ENCODE measurements at places on chromosomes 2 and 18. TPM values are rescaled to one million over a fixed set of nuclear protein-coding genes. Genes with fewer than 3 reads are reported as not detected.

DNA sequence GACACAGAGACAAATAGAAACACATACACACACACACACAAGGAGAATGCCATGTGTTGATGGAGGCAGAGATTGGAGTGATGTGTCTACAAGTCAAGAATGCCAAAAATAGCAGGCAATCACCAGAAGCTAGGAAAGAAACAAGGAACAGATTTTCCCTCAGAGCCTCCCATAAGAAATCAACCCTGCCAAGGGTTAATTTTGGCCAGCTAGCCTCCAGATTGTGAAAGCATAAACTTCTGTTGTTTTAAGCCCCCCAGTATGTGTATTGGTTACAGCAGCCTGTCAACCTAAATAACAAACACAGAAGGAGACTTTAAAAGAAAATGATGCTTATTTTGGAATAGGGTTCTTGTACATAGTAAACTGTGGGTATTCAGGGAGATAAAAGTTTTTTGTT, 5.6 kb upstream of the STK39 start:
- DNase-seq = no peak

DNA sequence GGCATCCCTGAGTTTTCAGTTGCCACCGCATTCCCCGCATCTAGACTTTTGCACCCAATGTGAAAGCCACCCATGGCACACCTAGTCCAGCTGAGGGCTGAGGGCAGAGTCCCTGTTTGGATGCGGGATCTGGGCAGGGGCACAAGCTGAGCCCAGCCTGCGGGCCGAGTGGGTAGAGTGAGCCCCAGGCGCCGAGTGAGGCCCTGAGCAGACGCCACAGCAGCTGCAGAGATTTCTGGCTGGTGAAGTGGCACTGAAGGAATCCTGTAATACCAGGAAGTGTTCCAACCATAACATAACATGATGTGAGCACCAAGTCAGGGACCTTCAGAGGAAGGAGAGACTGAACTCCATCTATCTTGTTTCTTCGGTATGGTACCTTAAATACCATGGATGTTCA, 27.7 kb upstream of the FRZB start:
- DNase-seq = no peak

DNA sequence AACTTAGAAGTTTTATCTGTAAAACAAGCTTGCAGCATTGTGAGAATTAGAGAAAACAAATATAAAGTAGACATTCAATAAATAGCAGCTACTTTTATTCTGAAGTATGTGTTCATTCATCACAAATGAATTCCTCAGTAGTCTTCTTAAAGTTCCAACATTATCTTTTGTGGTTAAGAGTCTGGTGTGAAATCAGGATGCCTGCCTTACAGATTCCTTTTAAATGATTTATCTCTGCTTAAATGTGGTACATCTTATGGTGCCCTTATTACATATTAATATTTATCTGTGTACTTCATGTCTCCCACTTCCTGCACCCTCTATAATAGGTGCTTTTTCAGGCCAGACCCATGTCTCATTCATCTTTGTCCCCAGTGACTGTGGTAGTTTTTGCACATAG, 595.0 kb downstream of the STK39 start:
- DNase-seq = no peak

GRCh38 chr2:38203446-38203810, 127.5 kb upstream of the CYP1B1 start:
- DNase-seq = no peak

DNA sequence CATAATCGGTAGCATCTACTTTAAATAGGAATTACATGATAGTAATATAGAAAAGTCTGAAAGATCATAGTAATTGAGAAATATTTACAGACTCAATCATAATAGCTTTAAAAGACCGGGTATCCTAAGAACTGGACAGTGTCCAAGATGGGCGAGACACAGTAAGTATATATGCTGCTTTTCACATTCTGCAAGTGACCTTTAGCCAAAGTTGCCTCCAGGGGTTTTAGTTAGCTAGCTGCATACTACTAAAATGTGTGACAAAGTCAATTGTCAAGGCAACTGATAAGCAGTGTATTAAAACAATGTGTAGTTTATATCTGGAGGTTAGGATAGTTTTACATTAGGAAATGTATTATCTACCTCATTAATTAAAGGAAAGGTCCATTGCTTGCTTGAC, 24.6 kb downstream of the CD302 start:
- no peak for DNase-seq

DNA sequence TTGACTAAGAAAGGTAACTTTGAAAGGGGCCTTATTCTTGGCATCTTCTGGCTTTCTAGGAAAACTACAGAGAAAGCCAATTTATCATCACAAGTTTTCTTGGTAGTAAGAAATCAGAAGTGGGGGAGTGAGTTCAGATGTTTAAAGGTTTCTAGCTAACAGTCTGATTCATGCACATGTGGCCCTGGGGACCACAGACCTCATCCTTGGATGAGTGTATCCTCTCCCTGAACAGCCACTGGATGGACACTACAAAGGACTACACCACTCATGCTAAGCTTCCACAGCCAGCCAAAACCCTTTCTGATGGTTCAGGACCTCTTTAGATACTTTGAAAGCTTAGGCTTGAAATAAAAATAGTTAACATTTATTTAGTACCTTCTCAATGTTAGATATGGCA, 218.3 kb upstream of the STK17B start:
- DNase-seq = no peak

DNA sequence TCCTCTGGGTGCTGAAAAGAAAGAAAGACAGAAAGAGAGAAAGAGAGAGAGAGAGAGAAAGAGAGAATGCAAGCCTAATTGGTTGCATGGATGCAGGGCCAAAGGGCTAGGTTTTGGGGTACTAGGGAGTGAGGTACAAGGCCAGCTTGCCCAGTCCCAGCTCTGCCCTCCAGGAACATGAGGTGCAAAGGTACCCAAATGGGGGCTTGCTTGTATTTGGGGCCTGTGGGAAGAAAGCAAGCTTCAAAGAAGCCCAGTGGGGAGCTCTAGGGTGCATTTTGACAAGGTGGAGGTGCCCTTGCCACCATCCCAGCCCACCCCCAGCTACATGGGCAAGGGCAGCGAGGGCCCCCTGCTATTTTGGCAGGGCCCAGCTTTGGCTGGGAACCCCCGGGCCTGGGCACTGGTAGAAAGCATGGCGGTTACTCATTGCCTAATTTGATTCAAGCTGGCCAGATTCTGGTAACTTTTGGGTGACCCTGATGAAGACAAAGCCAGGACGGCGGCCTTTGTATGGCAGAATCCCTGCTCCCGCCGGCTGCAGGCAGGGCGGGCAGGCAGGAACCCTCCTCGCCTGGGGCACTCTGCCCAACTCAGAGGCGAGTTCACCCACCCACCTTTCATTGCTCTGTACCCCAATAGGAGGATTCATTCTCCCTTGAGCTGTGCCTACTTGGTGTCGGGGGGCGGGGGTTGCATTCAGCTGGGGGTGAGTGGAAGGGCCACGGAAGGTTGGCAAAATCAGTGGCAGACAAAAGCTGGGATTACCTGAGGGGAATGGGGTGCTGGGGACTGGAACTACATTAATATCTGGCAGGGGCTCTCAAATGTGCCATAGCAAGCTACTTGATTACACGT, 537 bp upstream of the HOXD4 start:
- no peak for DNase-seq

DNA sequence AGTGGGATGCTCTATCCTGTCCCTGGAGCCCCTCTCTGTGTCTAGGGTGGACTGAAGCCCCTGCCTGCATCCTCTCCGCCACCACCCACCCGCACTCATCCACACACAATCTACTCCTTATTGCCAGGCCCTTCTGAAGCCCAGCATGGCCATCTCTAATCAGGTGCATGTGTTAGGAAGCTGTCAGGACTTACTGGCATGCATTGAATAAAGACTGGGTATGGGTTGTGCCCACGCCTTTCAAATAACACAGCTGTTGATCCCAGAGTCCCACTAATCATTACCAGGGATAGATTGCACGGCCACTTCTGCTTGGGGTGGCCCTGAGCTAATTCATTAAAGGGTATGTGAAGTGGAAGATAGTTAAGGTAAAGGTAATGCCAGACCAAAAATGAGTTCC, 88.4 kb downstream of the CABLES1 start:
- DNase-seq = no peak

DNA sequence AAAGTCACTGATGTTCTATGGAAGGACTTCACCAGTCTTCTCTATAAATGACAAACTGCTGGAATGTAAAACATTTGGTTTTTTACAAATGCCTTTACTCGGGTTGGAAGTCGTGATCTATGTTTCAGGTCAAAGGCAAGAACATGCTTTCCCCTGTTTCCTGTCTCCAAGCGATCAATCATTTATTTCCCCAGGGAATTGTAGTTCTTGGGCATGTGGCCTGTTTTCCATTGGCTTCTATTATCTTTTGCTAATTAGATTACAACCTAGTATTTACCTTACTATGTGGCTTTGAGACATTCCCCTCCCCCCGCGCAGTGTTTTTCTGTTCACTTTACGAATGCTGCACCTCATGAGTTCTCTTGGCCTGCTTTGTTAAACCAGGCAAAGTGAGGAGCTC, 684.2 kb downstream of the EPHA4 start:
- DNase-seq = no peak

GRCh38 chr18:6427286-6427685, 12.6 kb upstream of the L3MBTL4 start:
- DNase-seq = peak; percentile 13

- DNase-seq = no peak
Measured at GRCh38 chr2:113157897-113158753, 15.6 kb upstream of the PSD4 start.

- no peak for DNase-seq
Measured at GRCh38 chr2:239136762-239137161, 264.1 kb downstream of the HDAC4 start.

- no peak for DNase-seq
Measured at GRCh38 chr2:55926246-55926645, 2.7 kb upstream of the EFEMP1 start.

GRCh38 chr2:66794070-66794469, 359.1 kb downstream of the MEIS1 start:
- peak; percentile 18 for DNase-seq

GRCh38 chr2:197615016-197615652, 60.3 kb downstream of the RFTN2 start:
- DNase-seq = peak; percentile 37

DNA sequence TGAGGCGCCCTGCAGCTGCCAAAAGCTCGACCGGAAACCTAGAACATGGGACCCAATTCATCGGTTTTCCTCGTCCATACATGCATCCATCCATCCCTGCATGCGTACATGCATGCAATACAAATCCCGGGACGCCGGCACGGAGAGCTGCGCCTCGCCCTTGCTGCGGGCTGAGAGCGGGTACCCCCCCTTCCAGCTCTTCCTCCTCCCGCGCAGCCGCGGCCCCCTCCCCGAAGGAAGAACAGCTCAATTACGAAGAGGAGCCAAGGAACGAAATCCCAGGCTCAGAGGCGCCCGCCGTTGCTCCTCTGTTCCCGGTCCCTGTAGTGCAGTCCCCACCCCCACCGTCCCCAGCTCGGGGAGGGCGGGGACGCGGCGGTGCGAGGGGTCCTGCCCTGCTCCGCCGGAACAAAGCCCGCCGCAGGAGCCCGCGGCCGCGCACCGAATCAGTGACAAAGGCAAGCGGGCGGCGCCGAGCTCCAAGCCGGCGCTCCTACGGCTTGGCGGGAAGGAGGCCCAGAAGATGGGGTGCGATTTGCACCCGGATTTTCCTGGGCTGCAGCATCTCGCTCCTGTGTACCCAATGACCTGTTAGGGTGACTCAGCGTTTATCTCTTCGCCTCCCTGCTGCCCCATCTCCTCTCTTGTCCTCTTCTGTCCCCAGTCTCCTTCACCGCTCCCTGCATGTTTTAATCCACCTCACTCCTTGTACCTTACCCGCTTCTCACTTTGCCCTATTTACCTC, 8.9 kb upstream of the POU3F3 start:
- DNase-seq = no peak

DNA sequence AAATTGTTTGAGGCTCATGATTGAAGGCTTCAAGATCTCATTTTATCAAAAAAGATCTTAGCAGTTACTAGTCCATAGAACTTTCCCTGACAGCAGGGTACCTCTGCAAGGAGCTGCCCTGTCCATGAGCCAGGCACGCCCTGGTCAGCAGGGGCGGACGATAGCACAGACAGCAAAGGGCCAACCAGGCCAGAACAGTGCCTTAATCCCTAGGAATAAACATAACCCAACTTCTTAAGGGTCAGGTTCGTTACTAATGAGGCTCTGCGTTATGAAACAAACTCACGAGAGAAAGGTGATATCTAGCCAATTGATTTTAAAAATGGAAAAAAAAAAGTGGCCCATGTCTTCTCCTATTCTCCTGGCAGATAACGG, 59.2 kb downstream of the BCL2 start:
- DNase-seq = no peak

Gene MFSD6
- total RNA-seq = 33.5 TPM

Gene ASAP2
- total RNA-seq = 29.5 TPM

Gene SAP130
- total RNA-seq = 3.8 TPM

Gene RASGRP3
- total RNA-seq = 109 TPM

Gene ALMS1
- total RNA-seq = 37.3 TPM

Gene ZNF396
- total RNA-seq = 1.5 TPM

Gene IFIH1
- 7.0 TPM for total RNA-seq

Gene CD8A
- total RNA-seq = 0.72 TPM

All from tongue (tissue), 3 donors.